ENCODE measurements at places on chromosomes 13 and 19.

DNA sequence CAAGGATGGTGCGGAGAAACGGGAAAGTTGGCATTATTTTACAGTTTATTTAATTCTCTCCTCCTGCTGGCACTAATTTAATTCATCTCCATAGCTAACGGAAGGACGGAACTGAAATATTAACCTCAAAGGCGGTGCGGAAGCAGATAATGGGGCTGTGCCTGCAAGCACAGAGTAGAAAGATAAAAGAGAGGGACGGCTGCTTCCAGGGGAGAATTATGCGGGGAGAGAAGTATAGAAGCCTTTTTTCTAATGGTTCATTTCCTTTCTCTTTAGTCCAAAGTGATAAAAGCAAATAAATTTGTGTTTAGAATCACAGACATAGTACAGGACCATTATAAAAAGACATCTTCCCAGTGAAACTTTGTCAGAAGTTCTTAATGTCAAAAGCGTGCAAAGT is 34.5 kb upstream of the UQCRFS1 start:
- DNase-seq, result peak; percentile 43

- peak; percentile 8 for DNase-seq
These were observed 191.3 kb upstream of the PCDH9 start for GRCh38 chr13:67421475-67421874.

GRCh38 chr19:40360708-40361241 is 12.3 kb downstream of the PLD3 start:
- no peak for DNase-seq

GRCh38 chr19:4291184-4291732 is 10.9 kb downstream of the TMIGD2 start:
- no peak for DNase-seq

DNA sequence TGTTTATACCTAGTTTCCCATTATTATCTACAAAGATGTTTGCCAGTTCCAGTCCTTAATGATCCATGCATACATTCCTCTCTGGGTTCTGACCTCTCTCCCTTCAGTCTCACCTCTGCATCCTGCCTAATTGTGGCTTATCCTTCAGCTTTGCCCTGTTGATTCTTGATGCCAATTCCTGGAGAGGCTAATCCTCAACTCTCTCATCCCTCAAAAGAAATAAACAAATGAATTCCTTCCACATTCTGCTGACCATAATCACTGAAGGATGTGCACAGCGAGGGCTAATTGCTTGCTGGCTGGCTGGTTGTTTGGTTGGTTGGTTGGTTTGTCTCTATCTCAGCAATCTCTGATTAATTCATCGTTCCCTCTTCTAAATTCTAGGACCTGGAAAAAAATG is 113.8 kb downstream of the IRS2 start:
- DNase-seq, result no peak

DNA sequence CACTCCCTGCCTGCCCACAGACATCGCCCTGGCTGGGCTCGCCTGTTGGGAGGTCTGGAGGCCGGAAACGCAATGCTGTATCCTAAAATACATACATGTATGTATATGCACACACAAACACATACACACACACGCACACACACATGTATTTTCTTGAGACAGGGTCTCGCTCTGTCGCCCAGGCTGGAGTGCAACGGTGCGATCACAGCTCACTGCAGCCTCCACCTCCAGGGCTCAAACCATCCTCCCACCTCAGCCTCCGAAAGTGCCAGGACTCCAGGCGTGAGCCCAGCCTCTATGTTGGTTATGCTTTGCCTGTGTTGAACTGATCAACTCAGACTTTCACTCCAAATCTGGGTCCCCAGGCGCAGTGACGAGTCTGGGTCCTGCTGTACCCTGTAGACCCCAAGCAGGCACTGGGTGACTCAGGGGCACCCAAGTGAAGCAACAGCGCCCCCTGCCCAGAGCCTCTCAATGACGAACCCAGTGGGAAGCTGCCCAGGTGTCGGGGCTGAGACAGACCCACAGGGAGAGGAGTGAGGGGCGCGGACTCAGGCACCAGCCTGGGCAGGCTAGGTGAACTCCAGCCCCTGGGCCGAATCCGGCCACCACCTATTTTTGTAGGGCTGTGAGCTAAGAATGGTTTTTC is 27.4 kb upstream of the CACTIN start:
- peak; percentile 42 for DNase-seq

GRCh38 chr13:108315991-108316390 is 46.5 kb downstream of the TNFSF13B start:
- no peak for DNase-seq

GRCh38 chr19:35432911-35433310 is 15.1 kb upstream of the FFAR2 start:
- DNase-seq, result no peak

DNA sequence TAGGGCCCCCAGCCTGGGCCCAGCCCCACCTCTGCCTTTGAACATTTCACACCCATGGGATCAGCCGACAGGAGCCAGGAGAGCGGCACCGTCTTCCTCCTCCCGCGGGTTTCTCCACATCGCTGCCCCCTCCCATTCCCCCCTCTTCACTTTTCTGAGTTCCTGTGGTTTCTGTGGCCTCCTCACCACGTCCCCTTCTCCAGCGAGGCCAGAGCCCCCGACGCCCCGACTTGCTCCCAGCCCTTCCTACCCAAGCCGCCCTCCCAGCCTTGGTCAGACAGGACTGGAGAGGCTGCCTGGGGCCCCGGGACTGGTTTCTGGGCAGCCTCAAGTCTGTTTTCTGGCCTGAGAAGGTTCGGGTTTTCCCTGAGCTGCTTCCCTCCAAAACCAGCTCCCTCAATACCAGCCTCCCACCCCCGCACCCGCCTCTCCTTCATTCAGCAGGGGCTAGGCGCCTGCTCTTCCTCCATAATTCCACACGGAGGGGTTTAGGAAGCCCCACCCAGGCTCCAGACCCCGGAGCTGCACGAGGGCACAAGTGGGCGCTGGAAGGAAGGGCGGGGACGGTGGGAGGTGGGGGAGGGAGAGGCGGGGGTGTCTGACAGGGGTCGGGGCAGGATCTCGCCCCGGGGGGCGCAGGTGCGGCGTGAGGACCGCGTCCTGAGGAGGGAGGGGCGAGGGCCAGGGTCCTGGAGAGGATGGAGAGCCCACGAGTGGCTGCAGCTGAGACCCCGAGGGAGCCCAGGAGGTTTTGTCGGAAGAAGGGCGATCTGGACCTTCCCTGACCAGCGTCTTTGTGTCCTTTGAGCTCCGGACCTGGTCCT is 4.0 kb upstream of the SIGLEC10 start:
- DNase-seq, result peak; percentile 41

GRCh38 chr19:21698215-21698614 is 69.2 kb downstream of the ZNF100 start:
- peak; percentile 81 for DNase-seq

DNA sequence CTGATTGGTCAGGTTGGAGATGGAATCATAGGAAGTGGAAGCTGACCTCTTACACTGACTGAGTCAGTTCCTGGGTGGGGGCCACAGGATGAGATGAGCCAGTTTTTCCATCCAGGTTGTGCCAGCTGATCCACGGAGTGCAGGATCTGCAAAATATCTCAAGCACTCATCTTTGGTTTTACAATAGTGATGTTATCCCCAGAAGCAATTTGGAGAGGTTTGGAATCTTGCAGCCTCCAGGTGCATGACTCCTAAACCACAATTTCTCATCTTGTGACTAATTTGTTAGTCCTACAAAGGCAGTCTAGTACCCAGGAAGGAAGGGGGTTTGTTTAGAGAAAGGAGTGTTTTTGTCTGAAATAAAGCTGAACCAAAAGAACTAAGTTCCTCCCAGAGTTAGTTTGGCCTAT is 212.8 kb downstream of the SLITRK6 start:
- no peak for DNase-seq

GRCh38 chr13:111532111-111532510 is 211.7 kb downstream of the TEX29 start:
- DNase-seq, result no peak

- DNase-seq, result no peak
These were observed at the start of gene NLRP11 for GRCh38 chr19:55831846-55832245. NLRP11 (minus strand) TSS chr19:55831999; CDS start chr19:55818174, 13,825 bp downstream.

GRCh38 chr13:102386461-102386860 is 15.4 kb downstream of the FGF14 start:
- no peak for DNase-seq

- DNase-seq, result no peak
These were observed 41.9 kb upstream of the SPATA13 start for GRCh38 chr13:24118576-24118975.

DNA sequence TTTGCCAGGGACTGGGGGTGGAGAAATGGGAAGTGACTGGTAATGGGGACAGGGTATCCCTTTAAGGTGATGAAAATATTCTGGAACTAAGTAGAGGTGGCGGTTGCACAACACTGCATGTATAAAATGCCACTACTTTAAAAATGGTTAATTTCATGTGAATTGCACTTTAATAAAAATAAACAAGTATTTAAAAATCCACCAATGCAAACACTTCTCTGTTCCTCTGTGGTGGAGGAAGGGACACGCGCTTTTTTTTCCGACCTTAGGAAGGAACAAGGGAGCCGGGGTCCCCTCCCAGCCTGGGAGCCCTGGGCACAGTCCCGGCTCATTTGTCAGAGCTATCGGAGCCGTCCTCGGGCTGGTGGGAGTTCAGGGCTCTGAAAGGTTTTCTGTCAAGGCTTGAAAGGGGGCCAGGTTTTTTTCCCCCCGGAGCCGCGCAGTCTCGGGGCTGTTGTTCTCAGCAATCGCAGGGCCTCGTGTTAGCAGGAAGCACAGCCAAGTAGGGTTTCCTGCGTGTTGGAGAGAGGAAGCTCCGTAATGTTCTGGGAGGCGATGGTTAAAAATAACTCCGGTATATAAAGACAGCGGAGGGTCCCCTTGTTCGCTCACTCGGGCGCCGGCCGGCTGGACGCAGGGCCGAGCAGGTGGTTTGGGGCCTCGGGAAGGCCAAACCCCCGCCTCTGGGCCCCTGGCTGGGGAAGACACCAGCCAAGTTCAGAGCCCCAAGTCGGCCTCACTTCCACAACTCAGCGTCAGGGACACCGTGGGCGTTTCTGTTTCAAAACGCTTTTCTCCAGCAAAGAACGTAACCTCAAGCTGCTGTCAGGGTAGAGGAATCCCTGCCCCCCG is 41.2 kb upstream of the KLF2 start:
- peak; percentile 73 for DNase-seq

GRCh38 chr13:31236211-31236786 is 36.5 kb downstream of the B3GLCT start:
- DNase-seq, result peak; percentile 82

- DNase-seq, result peak; percentile 38
These were observed at the start of gene TOMM40 for GRCh38 chr19:44891016-44891882. TOMM40 (plus strand) TSS chr19:44891254; CDS start chr19:44891416, 162 bp downstream.

GRCh38 chr13:73111331-73111730 is 52.5 kb downstream of the KLF5 start:
- DNase-seq, result no peak
